ENCODE measurements at places on chromosomes 7 and 10. TPM values are rescaled to one million over a fixed set of nuclear protein-coding genes. Genes with fewer than 3 reads are reported as not detected.

Gene PNLIPRP2
- polyA plus RNA-seq: not detected

Gene RBP4
- polyA plus RNA-seq: 0.25 TPM

Gene TAS2R3
- not detected for polyA plus RNA-seq

Gene CHAT
- polyA plus RNA-seq: not detected

Gene LRRC18
- polyA plus RNA-seq: not detected

Gene CLRN3
- not detected for polyA plus RNA-seq

Gene TYSND1
- polyA plus RNA-seq: 8.6 TPM

Gene SPDYE9
- polyA plus RNA-seq: not detected

Gene GATA3
- 0.08 TPM for polyA plus RNA-seq

Gene SFTPA2
- not detected for polyA plus RNA-seq

Gene CXCL12
- polyA plus RNA-seq: not detected

Gene VGF
- not detected for polyA plus RNA-seq

Gene ADAM12
- polyA plus RNA-seq: 0.01 TPM

Gene MACC1
- polyA plus RNA-seq: not detected

Gene TRIL
- polyA plus RNA-seq: not detected

Gene TMEM130
- polyA plus RNA-seq: not detected

Gene SFRP4
- not detected for polyA plus RNA-seq

Gene TRIM50
- not detected for polyA plus RNA-seq

Gene IFIT1B
- not detected for polyA plus RNA-seq

Gene AKR1D1
- polyA plus RNA-seq: not detected

Gene PRKAR2B
- polyA plus RNA-seq: 3.5 TPM

Gene PRPS1L1
- polyA plus RNA-seq: not detected

Gene PAX4
- not detected for polyA plus RNA-seq

Gene ANKRD22
- 2.7 TPM for polyA plus RNA-seq

Gene SUGCT
- not detected for polyA plus RNA-seq

Gene NKX2-3
- not detected for polyA plus RNA-seq

Gene BBIP1
- 41.1 TPM for polyA plus RNA-seq

Gene GAD2
- polyA plus RNA-seq: not detected

Gene ITPRID1
- not detected for polyA plus RNA-seq

Gene CASP7
- polyA plus RNA-seq: 26.1 TPM

Gene ZNF789
- 1.8 TPM for polyA plus RNA-seq

Gene PDE1C
- polyA plus RNA-seq: not detected

Gene EEF1AKMT2
- polyA plus RNA-seq: 13.6 TPM

Gene PTF1A
- not detected for polyA plus RNA-seq

Gene TBC1D12
- 3.4 TPM for polyA plus RNA-seq

Gene ARHGEF35
- 0.64 TPM for polyA plus RNA-seq

Gene ASB15
- polyA plus RNA-seq: not detected

Gene ODAD2
- polyA plus RNA-seq: not detected

Gene CDNF
- 0.28 TPM for polyA plus RNA-seq

Gene STAG3
- polyA plus RNA-seq: 0.39 TPM

Gene CAV1
- not detected for polyA plus RNA-seq

Gene WNT8B
- polyA plus RNA-seq: not detected

Gene C10orf105
- polyA plus RNA-seq: 0.48 TPM

Gene ITIH5
- not detected for polyA plus RNA-seq

Gene ADARB2
- not detected for polyA plus RNA-seq

Gene GARIN1A
- 0.41 TPM for polyA plus RNA-seq

Gene PCLO
- polyA plus RNA-seq: not detected

Gene POLR2J3
- polyA plus RNA-seq: 24.9 TPM

Gene LIPK
- polyA plus RNA-seq: not detected

Gene AKR1C8
- not detected for polyA plus RNA-seq

Gene PILRA
- 316 TPM for polyA plus RNA-seq

Gene HOXA6
- not detected for polyA plus RNA-seq

Gene PIP
- not detected for polyA plus RNA-seq

Gene NANOS1
- polyA plus RNA-seq: not detected

Gene NOS3
- 0.26 TPM for polyA plus RNA-seq

Gene CTNNA3
- polyA plus RNA-seq: not detected
